Stimulated activated CD8-positive, alpha-beta memory T cell treated with anti-CD3 and anti-CD28 coated beads, Interleukin-15, amount 100 ng/mL, for 24 hours (primary cell): ENCODE measurements at places on chromosomes 2 and 18.

DNA sequence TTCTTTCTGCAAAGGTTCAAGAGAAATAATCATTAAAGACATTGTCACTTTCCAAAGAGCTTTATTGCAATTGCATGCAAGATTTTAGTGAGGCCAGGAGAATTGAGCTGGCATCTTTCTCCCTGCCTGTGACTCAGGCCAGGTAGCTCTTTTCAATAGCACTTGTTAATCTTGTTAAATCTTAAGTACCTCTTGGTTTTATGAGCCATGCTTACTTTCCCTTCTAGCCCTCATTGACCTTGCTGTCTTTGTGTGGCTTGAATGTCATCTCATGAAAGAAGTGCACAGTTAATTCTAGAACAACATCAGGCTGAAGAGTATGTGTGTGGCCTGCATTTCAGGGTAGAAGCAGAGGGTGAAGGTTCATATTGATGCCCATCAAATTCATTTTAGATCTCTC lies 14.8 kb upstream of the LGALSL start:
- DNase-seq: no peak

- DNase-seq: no peak
These were observed 40.2 kb upstream of the ZNF521 start for GRCh38 chr18:25392192-25392591.

DNA sequence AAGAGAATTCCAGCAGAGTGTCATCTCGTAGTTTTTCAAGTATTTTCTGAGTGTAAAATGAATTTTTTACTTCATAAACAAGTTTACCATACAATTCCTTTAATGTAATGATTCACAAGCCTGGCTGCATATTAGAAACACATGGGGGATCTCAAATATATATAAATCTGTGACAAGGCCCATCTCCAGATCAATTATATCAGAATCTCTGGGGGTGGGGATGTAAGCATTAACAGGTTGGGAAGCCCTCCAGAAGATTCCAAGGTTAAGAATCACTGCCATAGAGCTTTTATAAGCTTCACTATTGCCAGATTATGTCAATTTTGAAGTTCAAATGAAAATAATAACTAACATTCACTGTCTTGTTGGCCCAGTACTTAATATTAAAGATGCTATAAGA lies 111.2 kb downstream of the BAZ2B start:
- DNase-seq: no peak

GRCh38 chr2:96821113-96821675 lies 5.1 kb downstream of the CNNM3 start:
- no peak for DNase-seq

DNA sequence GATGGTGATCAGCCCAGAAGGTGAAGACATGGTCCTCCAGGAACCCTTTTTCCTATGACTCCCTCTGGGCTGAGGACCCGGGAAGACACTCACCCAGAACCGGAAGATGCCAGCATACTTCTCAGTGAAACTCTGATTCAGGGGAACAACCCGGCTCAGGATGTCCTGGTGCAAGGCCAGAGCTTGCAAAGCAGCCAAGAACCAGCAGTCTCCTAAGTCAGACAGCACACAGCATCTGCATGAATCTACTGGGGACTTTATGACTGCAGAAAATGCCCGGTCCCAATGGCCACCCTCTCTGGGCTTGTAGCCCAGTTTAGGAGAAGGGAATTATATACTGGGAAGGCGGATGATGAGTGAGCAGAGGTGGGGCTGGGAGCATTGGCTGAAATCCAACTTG lies 15.3 kb downstream of the CAPN14 start:
- no peak for DNase-seq

- no peak for DNase-seq
These were observed 146.3 kb downstream of the WDSUB1 start for GRCh38 chr2:159140070-159140769.

- no peak for DNase-seq
These were observed 101.5 kb downstream of the ZNF532 start for GRCh38 chr18:58966005-58966677.

GRCh38 chr2:120438301-120439066 lies 92.5 kb downstream of the INHBB start:
- no peak for DNase-seq

GRCh38 chr2:237478095-237478494 lies 9.0 kb upstream of the MLPH start:
- no peak for DNase-seq

DNA sequence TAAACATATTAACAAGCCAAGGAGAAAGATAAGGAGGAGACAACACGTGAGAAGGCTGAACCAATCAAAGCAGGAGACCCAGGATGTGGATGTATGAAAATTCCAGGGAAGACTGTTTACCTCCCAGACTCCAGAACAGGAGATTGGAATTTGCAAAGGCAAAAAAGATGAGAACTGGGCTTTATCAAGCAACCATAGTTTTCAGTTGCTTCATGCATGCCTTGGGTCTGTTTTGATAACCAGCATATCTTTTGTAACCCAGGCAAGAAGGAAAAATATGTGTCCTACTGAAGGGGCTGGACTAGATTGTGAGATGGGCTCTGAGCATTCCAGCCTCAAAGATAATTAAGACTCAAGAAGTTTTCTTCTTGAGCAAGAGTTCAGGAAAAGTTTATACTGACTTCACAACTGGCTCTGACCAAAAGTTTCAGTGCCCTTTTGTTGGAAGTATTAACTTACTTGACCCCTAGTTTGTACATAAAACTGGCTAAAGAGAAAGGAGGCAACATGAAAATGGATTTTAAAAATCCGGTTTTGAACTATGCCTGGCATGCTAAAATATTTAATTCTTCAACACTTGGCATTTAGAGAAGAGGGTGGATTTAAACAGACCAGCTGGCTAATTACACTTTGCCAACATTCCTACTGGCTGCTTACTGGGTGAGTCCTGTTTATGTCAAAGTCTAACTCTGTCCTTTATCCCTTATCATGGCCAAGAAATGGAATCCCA lies 79.3 kb upstream of the CD28 start:
- no peak for DNase-seq

DNA sequence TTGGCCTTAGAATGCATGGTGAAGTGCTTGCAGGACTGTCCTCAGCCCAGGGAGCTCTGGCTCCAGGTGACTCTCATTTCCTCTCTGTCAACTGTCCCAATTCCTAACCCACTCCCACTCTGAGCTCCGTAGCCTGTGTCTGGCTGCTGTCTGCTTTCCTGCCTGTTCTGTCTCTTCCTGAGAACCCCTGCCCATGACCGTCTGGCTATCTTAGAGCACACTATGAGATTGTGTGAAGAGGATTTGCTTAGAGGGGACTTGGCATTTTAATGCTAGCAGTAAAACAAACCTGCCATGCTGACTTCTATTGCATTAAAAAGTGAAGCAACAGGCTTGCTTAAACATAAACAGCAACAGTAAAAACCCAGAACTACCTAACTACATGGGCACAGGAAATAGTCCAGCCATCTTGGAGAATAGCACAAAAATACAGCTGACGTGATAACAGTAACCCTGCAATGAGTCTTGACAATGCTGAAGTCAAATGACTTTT lies 234.7 kb downstream of the PRKCE start:
- DNase-seq: no peak

DNA sequence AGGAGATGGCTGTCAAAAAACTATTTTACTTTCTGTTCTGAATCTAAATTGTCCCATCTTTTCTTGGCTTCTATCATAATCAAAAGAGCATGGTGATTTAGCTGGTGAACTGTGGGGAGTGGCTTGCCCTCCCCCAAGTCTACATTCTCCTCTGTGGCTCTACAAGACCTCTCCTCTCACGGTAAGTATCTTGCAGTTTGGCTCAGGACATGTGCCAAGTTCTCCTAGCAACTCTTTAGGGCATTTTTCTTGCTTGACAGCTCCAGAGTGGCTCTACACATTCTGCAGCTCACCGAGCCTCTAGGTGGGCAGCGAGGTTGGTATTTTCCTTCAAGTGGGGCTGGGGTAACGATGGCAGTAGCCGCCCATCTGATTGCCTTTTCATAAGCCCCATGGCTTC lies 29.1 kb downstream of the SLC4A5 start:
- no peak for DNase-seq

- DNase-seq: no peak
These were observed 467.3 kb upstream of the ETAA1 start for GRCh38 chr2:66929632-66930338.

- DNase-seq: no peak
These were observed 76.2 kb downstream of the MOGAT1 start for GRCh38 chr2:222747526-222748160.

DNA sequence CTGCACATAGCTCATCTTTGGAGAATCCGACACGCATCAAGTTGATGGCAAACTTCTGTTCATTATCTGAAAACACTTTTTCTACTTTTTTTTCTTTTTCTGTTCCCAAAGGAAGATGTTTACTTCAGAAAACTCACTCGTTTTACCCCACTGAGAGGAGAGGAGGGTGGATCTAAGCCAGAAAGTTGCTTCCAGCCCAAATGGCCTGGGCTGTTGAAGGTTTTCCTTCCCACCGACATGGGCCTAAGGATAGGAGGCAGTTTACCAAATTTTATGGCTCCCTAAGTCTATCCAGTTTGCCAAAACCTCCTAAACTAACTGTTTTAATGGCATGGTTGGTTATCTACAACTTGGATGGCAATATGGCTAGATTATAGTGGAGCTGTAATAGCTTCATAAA lies 70.4 kb downstream of the DDX1 start:
- DNase-seq: no peak

- DNase-seq: no peak
These were observed 2.6 kb downstream of the SEC11C start for GRCh38 chr18:59142274-59142673.

- no peak for DNase-seq
These were observed 61.7 kb downstream of the RNF152 start for GRCh38 chr18:61831071-61831470.

- no peak for DNase-seq
These were observed 222.5 kb upstream of the COPS8 start for GRCh38 chr2:236862961-236863728.

DNA sequence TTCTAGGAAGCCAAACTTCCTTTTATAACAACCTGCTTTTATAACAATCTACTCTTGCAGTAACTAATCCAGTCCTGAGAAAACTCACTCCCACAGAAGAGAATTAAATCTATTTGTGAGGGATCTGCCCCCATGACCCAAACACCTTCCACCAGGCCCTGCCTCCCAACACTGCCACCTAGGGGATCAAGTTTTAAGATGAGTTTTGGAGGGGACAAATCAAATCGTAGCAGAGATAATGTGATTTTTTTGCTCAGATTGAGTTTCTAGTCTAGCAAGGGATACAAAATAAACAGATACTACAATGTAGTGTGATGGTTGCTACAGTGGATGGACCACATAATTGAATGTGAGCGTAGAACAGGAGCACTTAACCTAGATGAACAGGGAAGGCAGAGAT lies 52.2 kb downstream of the NCOA1 start:
- DNase-seq: no peak

DNA sequence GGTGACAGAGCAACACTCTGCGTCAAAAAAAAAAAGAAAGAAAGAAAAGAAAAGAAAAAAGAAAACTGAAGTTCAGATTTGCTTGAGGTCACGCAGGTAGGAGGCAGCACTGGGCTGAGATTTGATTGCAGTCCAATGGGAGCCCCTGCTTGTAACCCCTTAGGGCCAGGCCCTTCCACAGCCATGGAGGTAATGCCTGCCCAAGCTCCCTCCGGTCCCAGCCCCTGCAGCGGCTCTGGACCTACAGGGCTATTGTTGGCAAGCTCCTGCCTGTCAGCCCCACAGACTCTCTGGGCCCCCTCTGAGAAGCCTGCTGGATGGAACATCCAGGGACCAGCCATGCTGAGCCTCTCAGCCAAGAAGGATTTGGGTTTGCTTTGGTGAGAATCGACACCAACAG lies 12.2 kb downstream of the ZFP36L2 start:
- DNase-seq: no peak

GRCh38 chr2:27263287-27264252 lies 723 bp upstream of the SLC30A3 start:
- DNase-seq: no peak

DNA sequence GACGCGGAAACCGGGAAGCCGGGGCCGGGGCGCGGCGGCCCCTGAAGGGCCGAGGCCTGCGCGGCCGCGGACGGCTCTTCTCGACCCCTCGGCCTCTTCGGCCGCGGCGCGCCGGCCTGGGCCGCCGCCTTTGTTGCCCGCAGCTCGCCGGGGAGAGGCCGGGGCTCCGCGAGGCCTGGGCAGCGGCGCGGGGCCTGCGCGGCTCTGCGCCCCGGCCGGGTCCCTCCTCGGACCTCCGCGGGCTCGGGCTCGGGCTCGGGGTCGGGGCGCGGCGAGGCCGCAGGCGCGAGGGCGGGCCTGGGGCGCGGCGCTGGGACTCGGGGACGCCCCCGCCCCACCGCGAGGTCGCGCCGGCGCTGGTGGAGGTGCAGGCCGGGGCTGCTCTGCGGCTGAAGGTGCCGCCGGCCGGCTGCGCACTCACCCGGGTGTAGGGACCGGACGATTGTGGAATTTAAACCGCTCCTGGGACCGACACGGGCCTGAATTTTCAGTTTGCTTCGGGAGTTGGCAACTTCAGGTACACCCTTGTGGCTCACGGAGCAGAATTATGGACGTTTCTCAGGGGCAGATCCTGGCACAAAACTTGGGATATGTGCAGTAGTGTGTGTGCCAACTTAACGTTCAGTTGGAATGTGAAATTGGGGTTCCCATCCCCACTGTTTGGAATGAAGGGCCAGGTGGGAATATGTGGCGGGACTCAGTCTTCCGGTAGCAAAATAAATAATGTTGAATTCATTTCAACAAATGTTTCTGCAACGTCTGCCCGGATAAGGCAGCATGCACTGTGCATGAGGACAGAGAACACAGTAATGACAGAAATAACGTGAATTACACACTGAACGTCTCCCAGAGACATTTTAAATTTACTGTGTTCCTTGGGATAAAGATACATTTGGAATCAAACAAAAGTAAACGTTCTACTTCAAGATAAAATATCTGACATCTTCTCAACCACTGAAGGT lies 787 bp downstream of the SOCS6 start:
- DNase-seq: no peak

- DNase-seq: no peak
These were observed 94.5 kb upstream of the TMEM178A start for GRCh38 chr2:39571111-39571731.

GRCh38 chr2:3224681-3225080 lies 152.9 kb downstream of the EIPR1 start:
- no peak for DNase-seq

DNA sequence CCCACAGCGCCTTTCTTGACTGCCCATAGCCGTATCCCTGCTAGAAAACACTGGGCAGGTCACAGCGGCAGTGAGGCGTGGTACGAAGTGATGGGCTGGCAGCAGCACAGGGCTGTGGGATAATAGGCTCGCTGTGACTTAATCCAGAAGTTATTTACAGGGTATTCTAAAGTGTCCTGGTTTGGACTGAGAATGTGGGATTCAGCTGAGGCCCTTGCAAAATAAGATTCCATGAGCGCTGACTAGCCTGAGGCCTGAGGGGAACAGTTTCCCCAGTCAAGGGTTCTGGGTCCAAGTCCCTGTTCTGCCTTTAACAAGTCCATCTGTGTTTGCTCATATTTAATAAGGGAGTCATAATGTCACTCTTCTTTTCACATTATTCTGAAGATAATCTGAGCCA lies 34.6 kb downstream of the SETBP1 start:
- DNase-seq: no peak
